ENCODE measurements at places on chromosomes 1 and 21.

DNA sequence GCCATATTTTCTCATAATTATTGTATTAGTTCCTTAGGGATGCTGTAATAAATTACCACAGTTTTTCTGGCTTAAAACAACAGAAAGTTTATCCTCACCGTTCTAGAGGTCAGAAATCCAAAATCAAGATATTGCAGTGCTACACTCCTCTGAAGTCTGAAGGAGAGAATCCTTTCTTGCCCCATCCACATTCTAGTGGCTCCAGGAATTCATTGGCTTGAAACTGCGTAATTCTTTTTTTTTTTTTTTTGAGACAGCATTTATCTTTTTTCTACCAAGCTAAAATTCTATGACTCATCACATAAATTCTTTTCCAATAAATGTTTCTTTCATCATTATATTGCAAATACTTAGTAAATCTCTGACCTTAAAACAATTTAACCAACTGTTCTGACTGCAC is 451.0 kb upstream of the RGS18 start:
- DNase-seq, result no peak

DNA sequence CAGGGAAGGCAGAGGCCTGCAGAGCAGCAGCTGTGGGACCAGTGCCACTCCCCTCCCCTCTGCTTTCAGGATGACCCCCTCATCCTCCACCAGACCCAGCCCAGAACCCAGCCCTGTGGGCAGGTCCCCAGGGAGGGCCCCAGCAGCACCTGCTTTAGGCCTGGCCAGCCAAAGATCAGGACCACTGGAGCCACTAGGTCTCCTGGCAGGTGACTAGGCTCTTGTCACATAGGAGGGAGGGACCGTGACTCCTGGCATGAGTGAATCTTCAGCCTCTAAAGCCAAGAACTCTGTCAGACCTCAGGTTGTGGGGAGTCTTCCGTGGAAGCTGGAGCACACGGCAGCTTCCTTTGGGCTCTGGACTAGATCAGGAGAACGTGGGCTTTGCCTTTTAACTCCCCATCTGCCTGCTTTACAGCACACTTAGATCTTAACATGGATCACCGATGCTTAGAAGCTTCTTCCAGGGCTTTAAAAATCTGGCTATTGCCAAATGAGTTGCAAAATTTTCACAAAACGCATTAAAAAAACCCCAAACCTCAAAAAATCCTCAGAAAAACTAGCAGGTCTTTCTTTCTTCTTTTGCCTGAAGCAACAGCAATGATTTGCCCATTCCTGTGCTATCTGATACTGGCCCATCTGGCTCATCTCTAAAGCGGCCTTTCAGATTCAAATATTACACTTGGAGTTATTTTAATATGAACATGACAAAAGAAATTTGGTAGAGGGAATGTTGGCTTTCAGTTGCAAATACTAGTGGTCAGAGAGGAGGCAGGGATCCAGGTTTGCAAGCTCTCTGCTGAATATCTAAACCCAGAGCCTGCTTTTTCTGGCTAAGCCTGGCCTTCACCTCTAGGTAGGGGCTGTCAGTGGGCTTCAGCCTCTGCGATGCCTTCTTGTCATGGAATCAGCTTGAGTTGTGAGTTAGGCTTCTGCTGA is 235.2 kb downstream of the SDCCAG8 start:
- no peak for DNase-seq

GRCh38 chr21:25560271-25560685 is 47.0 kb downstream of the MRPL39 start:
- no peak for DNase-seq

DNA sequence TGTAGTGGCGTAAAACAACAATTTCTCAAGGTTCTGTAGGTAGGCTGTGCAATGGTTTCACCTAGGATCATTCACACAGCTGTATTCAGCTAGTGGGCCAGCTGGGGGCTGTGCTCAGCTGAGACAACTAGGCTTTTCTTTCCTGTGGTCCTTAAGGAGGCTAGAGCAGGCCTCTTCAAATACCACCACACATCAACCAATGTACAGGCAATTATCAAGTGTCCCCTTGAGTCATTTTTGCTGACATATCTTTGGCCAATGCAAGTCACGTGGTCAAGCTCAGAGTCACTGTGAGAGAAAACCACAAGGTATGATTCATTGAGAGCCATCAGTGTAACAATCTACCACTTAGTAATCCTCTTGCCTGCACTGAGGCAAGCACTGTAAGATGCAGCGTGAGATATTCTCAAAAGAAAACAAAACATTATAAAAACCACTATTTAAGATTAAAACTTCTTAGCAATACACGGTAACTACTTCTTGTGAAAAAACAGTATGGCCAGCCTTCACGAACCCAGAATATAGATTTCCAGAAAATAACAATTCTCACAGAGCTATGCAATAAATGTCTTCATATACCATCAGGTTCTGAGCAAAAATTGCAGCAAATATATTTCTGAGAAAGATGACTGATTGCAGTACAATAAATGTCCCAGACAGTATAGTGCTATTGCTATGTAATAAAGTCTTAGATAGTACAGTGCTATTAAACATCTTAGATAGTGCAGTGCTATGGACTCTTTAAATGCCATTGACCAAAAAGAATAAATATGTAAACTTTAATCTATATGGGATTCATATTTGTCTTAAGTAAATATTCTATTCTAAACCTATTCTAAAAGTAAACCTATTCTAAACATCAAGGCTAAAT is 55.3 kb downstream of the NME7 start:
- DNase-seq, result no peak

GRCh38 chr1:221161571-221162041 is 282.4 kb downstream of the HLX start:
- no peak for DNase-seq

DNA sequence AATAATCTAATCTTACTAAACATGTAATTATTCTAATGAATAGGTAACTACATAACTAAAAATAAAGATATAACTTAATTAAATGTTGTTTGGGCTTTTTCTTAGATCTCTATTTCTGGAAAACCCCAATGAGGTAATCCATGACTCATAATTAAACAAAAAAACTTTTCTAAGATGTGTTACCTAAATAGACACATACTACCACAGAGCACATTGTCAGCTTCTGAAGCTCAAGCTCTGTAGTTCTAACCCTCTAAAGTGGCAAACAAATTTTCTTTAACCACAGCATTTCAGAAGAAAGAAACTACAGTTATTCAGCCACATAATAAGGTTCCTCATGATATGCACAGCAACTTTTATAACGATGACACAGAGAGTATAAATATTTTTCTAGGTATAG is 4.2 kb downstream of the OR6K3 start:
- no peak for DNase-seq

GRCh38 chr1:222596696-222597095 is 7.0 kb upstream of the TAF1A start:
- DNase-seq, result no peak

DNA sequence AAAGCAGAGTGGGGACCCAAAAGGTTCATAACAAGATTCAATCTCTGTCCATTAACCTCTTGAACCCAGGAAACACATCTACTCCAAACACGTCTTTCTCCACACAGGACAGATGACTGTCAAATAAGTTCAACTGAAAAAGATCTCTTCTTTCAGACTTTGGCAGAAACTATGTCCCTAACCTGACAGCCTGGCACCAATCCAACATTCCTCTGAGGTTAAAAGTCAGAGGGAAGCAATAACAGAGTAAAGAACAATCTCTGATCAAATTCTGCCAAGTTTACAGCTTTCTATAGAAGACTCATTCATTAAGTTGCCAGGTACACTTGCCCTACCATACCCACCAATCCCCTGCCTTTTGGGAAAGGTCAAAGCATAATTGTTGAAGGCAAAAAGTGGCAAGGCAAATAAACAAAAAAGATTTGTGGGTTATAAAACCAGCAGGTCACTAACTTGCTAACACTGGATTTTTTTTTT is 31.9 kb downstream of the OTUD7B start:
- no peak for DNase-seq

- no peak for DNase-seq
These were observed 254.3 kb downstream of the PTPRC start for GRCh38 chr1:198893141-198893540.

DNA sequence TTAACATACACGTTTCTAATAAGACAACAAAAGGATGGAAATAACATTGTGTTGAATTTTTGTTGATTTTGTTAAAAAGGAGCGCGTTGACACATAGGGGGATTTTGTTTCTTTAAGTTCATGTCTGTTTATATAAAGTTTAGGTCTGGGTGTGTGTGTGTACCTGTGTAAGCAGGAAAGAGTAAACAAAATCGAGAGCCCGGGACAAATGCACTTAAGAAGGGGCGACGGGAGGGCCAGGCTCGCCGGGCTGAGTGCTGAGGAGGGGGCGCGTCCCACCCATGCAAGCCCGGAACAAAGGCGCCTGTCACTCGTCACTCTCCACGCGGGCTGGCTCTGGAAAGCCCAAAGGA is 28.8 kb upstream of the TRIM17 start:
- DNase-seq, result no peak

GRCh38 chr1:232435729-232436128 is 194.2 kb downstream of the SIPA1L2 start:
- no peak for DNase-seq

DNA sequence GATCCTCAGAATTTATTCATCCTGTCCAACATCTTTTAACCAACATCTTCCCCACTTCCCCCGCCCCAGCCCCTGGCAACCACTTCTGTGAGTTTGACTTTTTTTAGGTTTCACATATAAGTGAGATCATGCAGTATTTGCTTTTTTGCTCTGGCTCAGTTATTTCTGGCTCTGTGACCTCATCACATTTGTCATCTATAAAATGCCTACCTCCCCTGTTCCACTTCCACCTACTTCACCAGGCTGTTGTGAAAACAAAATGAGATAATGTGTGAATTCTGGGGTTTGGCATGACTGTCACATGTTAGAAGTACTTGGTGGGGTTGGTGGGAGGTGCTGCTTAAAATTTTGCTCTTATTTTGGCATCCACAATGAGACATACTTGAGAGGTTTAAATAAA is 18.4 kb downstream of the HHAT start:
- no peak for DNase-seq

DNA sequence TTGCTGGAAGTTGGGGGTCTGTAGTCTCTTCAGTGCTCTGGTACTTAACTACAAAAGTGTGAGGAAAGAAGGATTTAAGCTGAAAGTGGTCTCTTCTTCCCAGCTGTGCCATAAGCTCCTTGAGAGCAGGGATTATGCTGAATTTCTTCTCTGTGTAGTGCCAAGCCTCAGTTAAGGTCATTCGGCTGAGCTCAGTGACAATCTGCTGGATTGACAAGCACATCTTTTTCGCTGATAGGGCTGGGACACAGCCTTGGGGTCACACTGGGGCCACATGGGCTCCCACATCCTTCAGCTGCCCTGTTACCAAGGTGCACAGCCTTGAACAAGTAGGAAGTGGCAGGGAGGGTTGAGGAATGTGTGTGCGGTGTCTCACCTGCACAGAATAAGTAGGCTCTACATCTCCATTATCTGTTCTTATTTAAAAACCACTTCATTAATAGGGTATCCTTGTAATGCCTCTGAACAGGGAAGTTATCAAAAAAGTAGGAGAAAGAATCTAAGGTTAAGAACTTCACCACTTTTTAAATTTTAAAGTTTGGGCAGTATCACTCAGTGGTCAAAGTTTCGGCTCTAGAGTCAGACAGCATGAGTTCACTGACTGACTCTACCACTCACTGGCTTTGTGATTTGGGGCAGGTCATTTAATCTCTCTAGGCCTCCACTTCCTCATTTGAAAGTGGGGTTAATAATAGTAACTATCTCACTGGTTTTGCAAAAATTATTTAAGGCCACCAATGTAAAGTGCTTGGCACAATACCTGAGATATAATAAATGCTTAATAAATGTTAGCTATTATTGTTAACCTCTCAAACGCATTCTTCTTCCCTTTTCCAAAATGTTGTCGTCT is 10.3 kb downstream of the ZBTB40 start:
- DNase-seq, result no peak

DNA sequence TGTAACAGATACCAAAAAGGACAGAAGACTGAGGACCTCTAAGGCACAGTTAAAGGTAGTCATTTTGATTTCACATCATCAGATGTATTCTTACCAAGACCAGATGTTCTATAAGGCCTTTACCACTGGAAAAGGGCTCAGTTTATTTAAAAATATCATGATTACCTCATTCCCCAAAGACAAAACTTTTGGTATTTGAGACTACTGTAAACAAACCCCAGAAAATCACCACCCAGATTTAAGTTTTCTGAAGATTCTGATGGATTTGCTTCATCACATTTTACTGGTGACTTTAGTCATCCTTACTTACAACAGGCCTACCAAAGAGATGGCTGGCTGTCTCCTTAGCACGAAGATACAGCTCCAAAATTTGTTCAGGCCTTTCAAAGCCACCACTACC is 8.3 kb downstream of the ENAH start:
- DNase-seq, result no peak

DNA sequence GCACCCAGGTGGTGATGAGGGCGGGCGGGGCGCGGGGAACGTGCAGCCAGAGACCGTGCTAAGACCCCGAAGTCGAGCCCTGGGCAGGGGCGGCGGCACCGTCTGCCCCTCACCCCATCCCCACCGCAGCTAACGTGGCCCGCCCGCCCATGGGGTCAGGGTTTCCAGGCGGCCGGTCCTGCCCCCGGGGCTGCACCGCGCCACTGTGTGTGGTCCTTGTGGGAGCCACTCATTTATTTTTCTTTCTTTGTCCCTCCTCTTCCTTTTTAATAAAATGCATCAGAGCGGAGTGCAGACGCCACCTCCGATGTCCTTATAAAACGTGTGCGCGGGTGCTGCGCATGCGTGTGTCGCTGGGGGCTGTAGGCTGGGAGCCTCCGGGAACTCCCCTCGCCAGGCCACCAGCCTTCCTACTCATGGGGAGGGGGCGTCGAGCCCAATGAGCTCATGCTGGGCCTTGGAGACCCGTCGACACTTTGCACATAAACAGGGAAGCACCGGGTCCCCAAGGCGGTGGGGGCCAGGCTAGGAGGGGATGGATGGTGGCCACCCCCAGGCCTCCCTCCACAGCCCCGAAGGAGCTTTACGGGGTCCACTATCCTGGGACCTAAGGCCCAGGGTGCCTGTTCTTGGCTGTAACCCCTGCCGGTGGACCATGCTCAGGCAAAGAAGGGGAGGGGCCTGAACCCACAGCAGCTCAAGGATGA is 59.9 kb downstream of the WNT9A start:
- DNase-seq, result no peak

DNA sequence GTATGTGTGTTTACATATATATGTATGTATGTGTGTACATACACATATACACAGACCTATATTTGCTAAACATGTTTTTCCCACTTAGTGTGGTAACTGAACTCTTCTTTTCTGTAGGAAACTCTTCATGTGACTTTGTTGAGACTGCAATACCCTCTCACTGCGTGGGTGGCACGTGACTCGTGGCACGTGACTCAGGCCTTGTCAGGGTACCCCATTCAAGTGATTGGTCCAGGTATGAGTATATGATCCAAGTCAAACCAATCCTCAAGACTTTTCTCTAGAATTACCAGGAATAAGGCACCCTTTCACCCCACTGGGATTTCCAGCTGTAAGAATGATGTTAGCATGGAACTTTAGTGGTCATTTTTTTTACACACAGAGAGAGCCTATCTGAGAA is 149.2 kb upstream of the KCNK2 start:
- no peak for DNase-seq

GRCh38 chr21:28509031-28509430 is 483.6 kb downstream of the LTN1 start:
- DNase-seq, result no peak
